ENCODE measurements at places on chromosomes 3 and 15. TPM values are rescaled to one million over a fixed set of nuclear protein-coding genes. Genes with fewer than 3 reads are reported as not detected.

ALDH1A3 gene
- 1,053 TPM for total RNA-seq

PLA2G4E gene
- 0.27 TPM for total RNA-seq

GOLGA8M gene
- not detected for total RNA-seq

CDHR4 gene
- total RNA-seq: not detected

CHL1 gene
- 0.08 TPM for total RNA-seq

TXNRD3 gene
- 8.8 TPM for total RNA-seq

PFKFB4 gene
- total RNA-seq: 10.7 TPM

GABRR3 gene
- not detected for total RNA-seq

FEZF2 gene
- total RNA-seq: not detected

VGLL3 gene
- 0.65 TPM for total RNA-seq

DAZL gene
- not detected for total RNA-seq

GOLIM4 gene
- total RNA-seq: 26.9 TPM

ARL13B gene
- total RNA-seq: 8.4 TPM

LIPH gene
- 0.11 TPM for total RNA-seq

CCDC71 gene
- total RNA-seq: 47.6 TPM

PLSCR5 gene
- not detected for total RNA-seq

IMPG2 gene
- total RNA-seq: 0.04 TPM

FBXL2 gene
- 19.5 TPM for total RNA-seq

CCDC80 gene
- 10.3 TPM for total RNA-seq

ATP6V1A gene
- total RNA-seq: 38.8 TPM

SCN5A gene
- under 0.01 TPM for total RNA-seq

SNTN gene
- not detected for total RNA-seq

ATP10A gene
- total RNA-seq: not detected

SLC35G2 gene
- total RNA-seq: 7.3 TPM

HRG gene
- not detected for total RNA-seq

CD276 gene
- 194 TPM for total RNA-seq

RTP1 gene
- total RNA-seq: not detected

CCK gene
- 1.0 TPM for total RNA-seq

HEG1 gene
- total RNA-seq: 19.3 TPM

SYNPR gene
- total RNA-seq: not detected

TIMP4 gene
- 0.08 TPM for total RNA-seq

IQCF5 gene
- total RNA-seq: not detected

C3orf20 gene
- total RNA-seq: not detected

GOLGA6A gene
- total RNA-seq: not detected

UBE2E2 gene
- total RNA-seq: 62.2 TPM

TM4SF18 gene
- total RNA-seq: 0.46 TPM

GRAMD2A gene
- total RNA-seq: 7.5 TPM

PODXL2 gene
- 2.4 TPM for total RNA-seq

PLA2G4F gene
- 0.46 TPM for total RNA-seq

PRTG gene
- not detected for total RNA-seq

CSPG5 gene
- 0.08 TPM for total RNA-seq

GPR176 gene
- 17.5 TPM for total RNA-seq

THRB gene
- 0.84 TPM for total RNA-seq

NR2F2 gene
- 2.3 TPM for total RNA-seq

BUB1B gene
- total RNA-seq: 30.6 TPM

RBP2 gene
- total RNA-seq: not detected

RASGRP1 gene
- total RNA-seq: not detected

PPIP5K1 gene
- 18.7 TPM for total RNA-seq

SPESP1 gene
- total RNA-seq: 9.2 TPM

CLSTN2 gene
- total RNA-seq: 0.53 TPM

SNX22 gene
- total RNA-seq: not detected

EPHA6 gene
- not detected for total RNA-seq

PLCL2 gene
- 1.1 TPM for total RNA-seq

GHRL gene
- not detected for total RNA-seq

SHISA5 gene
- 173 TPM for total RNA-seq

HIGD2B gene
- total RNA-seq: not detected

A4GNT gene
- total RNA-seq: not detected
